Endothelial cell (in vitro differentiated cells): ENCODE measurements at places on chromosomes 11 and 22. TPM values are rescaled to one million over a fixed set of nuclear protein-coding genes. Genes with fewer than 3 reads are reported as not detected.
A peak's percentile ranks its signal among the peaks of the same experiment; 100 is the strongest.

KDM4D gene
- 1.8 TPM for total RNA-seq

TSSK2 gene
- total RNA-seq, result not detected

TEX54 gene
- not detected for total RNA-seq

PANX2 gene
- 0.87 TPM for total RNA-seq

KLHDC7B gene
- total RNA-seq, result not detected

DCDC1 gene
- 0.44 TPM for total RNA-seq

PGR gene
- total RNA-seq, result not detected

TPBGL gene
- total RNA-seq, result 7.0 TPM

SULT4A1 gene
- total RNA-seq, result 16.5 TPM

DDIAS gene
- total RNA-seq, result 11.2 TPM

TRMU gene
- 41.5 TPM for total RNA-seq

- DNase-seq, result no peak
Observed at GRCh38 chr11:78149646-78150045, 10.2 kb upstream of the ALG8 start.

- DNase-seq, result no peak
Observed at GRCh38 chr11:83056611-83057010, 15.1 kb downstream of the RAB30 start.

- DNase-seq, result no peak
Observed at GRCh38 chr11:71197096-71197495, 55.3 kb downstream of the SHANK2 start.

DNA sequence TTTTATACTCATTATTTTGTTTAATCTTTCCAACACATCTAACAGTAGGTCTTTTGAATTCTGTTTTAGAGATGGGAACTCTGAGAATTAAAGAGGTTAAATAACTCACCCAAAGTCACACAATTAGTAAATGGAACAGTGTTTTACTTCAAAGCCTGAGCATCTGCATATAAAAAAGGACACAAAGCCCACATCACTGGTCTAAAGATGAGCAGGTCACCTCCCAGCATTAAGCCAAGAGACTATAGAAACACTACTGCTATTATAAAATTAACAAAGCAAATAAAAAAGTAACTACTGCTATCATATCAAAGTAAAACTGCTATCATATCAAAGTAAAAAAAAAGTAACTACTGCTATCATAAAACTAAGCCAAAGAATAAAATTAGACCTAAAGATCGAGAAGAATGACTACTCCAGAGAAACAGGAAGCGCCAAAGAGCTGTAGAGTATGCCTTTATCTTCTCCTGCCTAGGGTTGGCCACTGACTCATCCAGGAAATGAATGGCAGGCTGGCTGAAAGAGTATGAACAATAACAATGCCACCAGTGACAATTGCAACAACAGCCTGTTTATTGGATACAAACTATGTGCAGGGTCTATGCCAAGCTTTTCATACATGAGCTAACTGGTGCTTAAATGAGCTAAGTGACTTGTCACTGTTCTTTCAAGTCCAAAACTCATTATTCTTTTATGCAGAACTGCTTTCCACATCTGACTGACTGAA is 1153.0 kb upstream of the TENM4 start:
- no peak for DNase-seq

DNA sequence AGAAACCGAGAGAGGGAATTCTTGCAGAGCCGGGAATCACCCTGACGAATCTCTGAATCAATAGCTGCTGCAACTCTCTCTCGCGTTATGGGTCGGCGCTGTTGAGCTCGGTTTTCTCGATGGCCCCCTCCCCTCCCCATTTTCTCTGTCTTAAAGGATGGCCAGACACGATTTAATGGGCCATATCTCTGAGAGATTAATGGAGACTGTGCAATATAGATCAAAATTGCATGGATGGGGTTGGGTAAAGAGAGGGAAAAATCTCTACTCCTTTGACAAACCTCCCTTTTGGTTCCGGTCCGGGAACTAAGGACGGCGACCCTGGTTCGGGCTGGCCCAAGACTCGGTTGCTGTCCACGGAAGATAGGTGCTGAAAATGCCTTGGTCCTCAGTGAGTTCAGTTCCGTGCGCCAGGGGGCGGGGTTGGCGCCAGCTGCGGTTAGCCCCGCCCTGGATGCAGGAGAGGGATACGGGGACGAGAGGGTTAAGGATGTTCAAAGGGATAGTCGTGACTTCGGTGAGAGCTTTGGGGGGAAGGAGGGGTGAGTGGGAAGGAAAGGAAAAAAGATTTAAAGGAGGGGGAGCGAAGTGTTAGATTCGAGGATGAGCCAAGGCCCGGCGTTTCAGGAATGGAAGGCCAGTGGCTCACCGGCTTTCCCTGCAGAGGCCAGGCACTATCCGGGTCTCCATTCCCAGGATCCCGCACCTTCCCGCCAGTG is 103.6 kb upstream of the HSD17B12 start:
- peak; percentile 75 for DNase-seq

DNA sequence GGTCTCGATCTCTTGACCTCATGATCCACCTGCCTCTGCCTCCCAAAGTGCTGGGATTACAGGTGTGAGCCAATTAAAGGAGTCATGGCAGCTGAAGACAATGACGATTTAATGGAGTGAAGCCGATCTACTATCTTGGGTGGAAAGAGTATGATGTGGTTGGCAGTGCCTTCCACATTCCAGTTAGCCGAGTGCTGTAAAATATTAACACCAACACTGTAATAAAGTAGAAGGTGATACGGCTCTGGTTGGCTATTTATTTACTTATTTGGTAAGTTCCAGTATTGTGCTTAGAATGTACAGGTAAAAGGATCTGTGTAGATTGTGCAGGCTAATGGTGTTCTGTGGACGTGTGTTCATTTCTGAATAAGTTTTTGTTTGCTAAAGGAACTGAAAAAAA is 149.6 kb upstream of the MTMR2 start:
- no peak for DNase-seq

- DNase-seq, result no peak
Observed at GRCh38 chr11:37908219-37908548, 1310.1 kb upstream of the RAG2 start.

GRCh38 chr22:27336151-27337090 is 465.1 kb downstream of the MN1 start:
- DNase-seq, result no peak

- DNase-seq, result no peak
Observed at GRCh38 chr11:7564803-7565202, 51.0 kb downstream of the PPFIBP2 start.

DNA sequence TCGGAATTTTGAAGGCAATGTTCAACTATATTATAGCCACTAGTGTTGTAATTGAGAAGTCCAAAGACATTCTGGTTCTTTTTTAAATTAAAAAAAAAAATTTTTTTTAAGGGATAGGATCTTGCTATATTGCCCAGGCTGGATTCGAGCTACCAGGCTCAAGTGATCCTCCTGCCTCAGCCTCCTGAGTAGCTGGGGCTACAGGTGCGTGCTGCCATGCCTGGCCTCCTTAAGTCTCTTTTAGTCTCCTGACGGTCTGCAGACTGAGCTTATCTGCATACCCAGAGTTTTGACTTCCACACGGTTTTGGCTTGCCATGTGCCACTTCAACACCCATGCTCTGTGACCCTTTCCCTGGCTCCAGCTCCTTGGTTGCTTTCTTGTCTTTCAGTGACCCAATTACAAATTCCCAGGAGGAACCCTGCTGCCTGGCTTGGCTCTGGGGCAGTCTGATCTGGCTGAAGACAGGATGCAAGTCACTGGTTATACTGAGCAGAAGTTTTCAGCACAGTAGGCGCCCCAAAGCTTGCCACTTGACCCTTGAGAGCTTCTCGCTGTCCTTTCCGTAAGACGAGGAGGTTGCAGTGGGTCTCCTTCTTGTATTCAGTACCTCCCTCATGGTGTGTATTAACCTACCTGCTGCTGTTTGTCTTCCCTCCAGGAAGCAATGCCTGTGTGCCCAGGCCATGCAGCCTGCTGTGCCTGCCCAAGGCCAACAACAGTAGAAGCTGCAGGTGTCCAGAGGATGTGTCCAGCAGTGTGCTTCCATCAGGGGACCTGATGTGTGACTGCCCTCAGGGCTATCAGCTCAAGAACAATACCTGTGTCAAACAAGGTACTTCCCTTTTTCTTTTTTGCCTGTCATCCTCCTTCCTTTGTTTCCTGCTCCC is 113.8 kb upstream of the SORL1-AS1 start:
- DNase-seq, result no peak

GRCh38 chr22:50306753-50307749 is at the start of gene PLXNB2:
Gene PLXNB2, minus strand, starts transcription at chr22:50307646. Its CDS starts 17,062 bp downstream, at chr22:50290584.
- DNase-seq, result peak; percentile 67

DNA sequence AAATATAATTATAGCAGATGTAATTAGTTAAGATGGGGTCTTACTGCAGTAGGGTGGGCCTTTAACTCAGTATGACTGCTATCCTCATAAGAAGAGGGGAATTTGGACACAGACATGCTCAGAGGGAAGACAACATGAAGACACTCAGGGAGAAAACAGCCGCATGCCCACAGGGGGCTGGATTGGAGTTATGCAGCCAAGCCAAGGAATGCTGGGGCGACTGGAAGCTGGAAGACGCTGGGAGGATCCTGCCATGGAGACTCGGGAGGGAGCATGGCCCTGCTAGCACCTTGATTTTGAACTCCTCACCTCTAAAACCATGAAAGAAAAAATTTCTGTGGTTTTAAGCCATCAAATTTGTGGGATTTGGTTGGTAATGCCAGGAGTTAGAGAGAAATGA is 40.9 kb downstream of the PANX1 start:
- no peak for DNase-seq

- DNase-seq, result no peak
Observed at GRCh38 chr22:37206841-37207821, 5.1 kb downstream of the SSTR3 start.

DNA sequence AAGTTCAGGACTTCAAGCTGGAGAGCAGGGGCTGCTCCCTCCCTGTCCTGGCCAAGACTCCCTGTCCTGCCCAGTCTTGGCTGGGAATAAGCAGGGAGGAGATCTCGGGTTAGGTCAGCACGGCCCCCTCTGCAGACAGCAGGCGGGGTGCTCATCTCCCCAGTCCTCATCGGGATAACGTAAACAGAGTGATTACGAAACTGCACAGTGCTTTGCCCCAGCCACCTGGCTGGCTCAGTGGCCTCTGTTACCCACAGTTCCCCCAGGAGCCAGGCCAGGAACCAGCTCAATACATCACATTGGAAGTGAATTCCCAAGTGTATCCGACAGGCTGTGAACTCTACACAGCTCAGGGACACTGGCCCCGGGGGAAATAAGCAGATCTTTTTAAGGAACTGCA is 42.7 kb upstream of the KCNJ11 start:
- no peak for DNase-seq

- no peak for DNase-seq
Observed at GRCh38 chr22:20787746-20788626, 14.1 kb downstream of the SERPIND1 start.

GRCh38 chr11:125871391-125872137 is 15.9 kb upstream of the HYLS1 start:
- peak; percentile 56 for DNase-seq
